Non-pigmented ciliary epithelial cell (primary cell): ENCODE measurements at places on chromosomes 16 and 17.

- no peak for DNase-seq
These were observed 22.8 kb downstream of the FAM117A start for GRCh38 chr17:49741009-49741691.

- no peak for DNase-seq
These were observed 3.0 kb downstream of the BAHCC1 start for GRCh38 chr17:81398176-81398831.

DNA sequence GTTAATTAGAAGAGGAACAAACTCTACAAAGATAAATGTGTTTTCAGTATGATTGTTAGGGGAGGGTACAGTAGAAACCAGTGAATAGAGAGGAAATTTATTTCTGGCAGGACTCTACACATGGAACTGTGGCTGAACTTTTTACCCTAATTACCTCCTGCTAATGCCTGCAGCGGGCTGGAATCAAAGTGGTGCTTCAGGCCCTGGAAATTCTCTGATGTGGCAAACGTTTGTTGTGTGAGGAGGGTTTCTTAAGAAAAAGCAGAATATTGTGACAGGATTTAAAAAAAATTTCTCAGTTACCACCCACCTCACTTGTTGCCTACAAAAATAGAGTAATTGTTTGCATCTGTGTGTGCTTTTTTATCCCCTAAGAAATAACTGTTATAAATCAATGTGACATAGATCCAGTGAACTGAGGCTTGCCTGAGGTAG lies 154.5 kb downstream of the BCAS3 start:
- no peak for DNase-seq

GRCh38 chr17:56000411-56000810 lies 152.9 kb upstream of the ANKFN1 start:
- DNase-seq = no peak

DNA sequence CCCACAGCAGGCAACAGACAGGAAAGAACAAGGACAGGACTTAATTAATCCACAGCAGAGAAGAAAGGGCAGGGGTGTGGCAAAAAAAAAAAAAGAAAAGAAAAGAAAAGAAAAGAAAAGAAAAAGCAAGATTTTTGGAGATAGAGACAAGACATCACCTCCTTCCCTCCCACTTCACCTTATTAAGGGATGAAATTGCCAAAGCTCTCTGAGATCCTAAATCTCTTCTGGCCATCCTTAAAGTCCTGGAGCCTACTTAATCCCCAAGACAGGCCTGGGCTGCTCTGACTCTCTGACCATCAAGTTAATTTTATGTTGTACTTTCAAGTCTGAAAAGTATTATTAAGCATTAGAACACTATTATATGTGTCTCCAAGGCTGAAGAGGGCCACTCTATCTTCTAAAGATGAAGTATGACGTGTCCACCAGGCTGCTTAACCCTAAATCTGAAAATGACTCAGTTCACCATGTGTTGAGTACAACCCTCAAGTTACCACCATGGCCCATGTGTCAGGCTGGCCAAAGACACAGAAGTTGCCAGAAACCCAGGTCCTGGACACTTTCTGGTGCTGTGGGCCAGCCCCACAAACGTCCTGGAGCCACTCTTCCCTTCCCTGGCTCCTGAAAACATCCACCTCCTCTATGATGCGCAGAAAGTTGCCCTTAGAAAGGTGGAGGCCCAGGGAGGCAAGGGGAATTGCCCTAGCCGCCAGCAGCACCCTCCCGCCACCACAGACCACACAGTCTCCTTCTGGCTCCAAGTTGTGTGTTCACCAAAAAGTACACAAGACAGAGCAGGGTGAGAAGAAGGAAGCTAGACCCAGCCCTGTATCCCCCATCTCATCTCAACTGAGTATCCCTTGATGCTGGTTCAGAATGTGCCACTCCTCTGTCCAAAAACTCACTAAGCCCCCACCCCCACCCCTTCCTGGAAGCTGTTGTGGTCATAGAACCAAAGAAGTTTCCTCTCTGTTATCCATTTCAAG lies 2.7 kb downstream of the SOCS1 start:
- no peak for DNase-seq

DNA sequence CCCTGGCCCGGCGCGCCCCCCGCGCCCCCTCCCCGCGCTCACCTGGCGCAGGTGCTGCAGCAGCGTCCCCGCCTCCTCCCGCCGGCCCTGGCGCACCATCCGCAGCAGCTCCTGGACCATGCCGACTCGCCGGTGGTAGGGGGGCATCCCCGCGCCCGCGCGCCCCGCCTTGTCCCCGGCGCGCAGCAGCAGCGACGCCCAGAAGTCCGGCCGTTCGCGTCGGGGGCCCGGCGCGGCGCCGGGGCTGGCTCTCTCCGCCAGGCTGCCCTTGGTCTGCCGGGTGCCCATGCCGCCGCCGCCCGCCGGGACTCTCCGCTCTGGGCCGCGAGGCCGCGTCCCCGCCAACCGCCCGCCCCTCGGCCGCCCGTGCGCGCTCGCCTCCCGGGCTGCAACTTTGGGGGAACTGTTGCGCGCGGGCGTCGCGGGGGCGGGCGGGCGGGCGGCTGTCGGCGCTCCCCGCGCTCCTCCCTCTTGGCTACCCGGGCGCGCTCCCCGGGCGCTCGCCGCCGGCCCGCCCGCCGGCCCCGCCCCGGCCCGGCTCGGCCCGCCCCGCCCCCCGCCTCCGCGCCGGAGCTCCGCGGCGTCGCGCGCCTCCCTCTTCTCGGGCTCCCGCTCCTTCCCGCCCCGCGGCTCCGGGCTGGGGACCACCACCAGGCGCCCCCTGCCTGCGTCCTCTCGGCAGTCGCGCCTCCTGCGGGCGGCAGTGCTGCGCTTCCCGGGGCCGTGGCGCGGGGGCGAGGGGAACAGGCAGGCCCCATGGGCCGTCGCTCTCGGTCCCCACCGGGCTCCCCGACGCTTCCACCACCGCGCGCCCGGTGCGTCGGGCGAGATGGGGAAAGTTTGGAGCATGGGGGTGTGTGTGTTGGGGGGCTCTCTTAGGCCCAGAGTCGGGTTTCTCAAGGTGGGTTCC lies at the start of gene LRRC75A:
Gene LRRC75A, minus strand, starts transcription at position 491 of the 910 bp plus-strand sequence. Its CDS starts 203 bp downstream, at position 288.
- DNase-seq = no peak

DNA sequence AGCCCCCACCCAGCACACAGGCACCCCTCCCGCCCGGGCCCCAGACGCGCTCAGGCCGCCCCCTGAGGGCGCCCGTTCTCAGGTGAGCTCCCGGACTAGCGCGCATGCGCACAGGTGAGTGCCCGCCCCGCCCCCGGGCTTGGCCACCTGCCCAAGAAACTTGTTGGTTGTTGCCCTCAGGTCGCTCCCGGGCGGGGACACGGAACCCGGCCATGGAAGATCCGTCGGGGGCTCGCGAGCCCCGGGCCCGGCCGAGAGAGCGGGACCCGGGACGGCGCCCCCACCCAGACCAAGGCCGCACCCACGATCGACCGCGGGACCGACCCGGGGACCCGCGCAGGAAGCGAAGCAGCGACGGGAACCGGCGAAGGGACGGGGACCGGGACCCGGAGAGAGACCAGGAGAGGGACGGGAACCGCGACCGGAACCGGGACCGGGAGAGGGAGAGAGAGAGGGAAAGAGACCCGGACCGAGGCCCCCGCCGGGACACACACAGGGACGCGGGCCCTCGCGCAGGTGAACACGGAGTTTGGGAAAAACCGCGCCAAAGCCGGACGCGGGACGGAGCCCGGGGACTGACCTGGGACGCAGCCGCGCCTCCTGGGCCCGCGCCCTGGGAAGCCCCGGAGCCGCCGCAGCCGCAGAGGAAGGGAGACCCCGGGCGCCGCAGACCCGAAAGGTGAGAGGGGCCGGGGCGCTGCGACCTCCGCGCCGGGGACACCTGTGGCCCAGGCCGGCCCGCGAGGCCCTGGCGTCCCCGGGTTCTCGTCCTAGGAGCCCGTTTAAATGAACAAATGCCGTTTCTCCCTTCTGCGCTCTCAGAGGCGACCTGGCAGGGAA lies at the start of gene MARVELD3:
Gene MARVELD3, plus strand, starts transcription at position 167 of the 840 bp plus-strand sequence. Its CDS starts 46 bp downstream, at position 213.
- DNase-seq = no peak

GRCh38 chr17:15348021-15348420 lies 6.6 kb upstream of the TEKT3 start:
- DNase-seq = no peak

DNA sequence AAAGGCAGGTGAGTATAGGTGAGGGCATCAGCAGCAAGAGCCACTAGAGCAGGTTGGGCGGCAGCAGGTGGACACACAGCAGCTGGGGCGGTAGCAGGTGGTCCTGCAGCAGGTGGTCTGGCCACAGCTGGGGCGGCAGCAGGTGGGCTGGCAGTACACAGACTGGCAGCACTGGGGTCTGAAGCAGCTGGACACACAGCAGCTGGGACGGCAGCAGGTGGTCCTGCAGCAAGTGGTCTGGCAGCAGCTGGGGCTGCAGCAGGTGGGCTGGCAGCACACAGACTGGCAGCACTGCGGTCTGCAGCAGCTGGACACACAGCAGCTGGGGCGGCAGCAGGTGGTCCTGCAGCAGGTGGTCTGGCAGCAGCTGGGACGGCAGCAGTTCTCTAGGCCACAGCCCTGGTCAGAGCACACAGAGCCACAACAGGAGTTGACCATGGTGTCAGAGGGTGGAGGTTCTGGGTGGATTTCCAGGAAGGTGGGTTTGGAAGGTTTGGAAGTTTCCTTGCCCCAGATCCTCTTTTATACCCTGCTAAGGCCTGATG lies at the start of gene KRTAP4-2:
Gene KRTAP4-2, minus strand, starts transcription at position 495 of the 545 bp plus-strand sequence. Its CDS starts 57 bp downstream, at position 438.
- DNase-seq = no peak

GRCh38 chr16:1678500-1679098 lies 520 bp downstream of the JPT2 start:
- no peak for DNase-seq

- no peak for DNase-seq
These were observed 22.9 kb downstream of the ADORA2B start for GRCh38 chr17:15967706-15968399.

DNA sequence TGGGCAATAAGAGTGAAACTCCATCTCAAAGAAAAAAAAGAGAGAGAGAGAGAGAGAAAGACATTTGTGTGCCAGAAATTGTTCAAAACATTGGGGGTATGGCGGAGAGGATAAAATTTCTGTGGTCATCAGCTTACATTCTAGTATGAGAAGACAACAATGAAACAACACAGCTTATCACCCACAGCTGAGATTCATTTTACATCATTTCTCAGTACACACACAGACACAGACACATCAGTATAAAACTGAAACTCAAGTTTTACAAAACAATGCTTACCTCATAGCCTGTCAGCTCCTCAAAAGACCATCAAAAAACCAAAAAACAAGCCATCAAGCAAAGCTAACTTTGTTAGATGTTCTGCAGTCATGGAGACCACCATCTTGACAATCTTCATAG lies 31.4 kb upstream of the CNEP1R1 start:
- no peak for DNase-seq

GRCh38 chr16:77457046-77457445 lies 22.2 kb upstream of the ADAMTS18 start:
- no peak for DNase-seq
